ENCODE measurements at places on chromosomes 6 and 20.

- no peak for DNase-seq
Observed at GRCh38 chr6:23175391-23175790, 606.0 kb downstream of the HDGFL1 start.

DNA sequence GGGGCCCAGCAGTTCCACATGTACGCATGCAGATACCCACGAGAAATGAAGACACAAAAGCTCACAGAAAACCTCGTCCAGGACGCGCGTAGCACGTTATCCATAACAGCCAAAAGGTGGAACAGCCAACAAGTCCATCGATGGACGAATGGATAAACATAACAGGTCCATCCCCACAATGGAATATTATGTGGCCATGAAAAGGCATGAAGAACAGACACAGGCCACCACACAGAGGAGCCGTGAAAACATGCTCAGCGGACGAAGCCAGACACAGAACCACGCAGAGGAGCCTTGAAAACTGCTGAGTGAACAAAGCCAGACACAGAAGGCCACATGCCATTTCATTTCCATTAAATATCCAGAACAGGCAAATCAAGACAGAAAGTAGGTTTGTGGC is 38.0 kb downstream of the SLC2A4RG start:
- DNase-seq, result no peak

GRCh38 chr6:139597087-139597763 is 222.8 kb upstream of the CITED2 start:
- no peak for DNase-seq

GRCh38 chr6:139776041-139776440 is 401.6 kb upstream of the CITED2 start:
- DNase-seq, result no peak

- DNase-seq, result no peak
Observed at GRCh38 chr6:147075381-147075780, 128.8 kb upstream of the STXBP5 start.

DNA sequence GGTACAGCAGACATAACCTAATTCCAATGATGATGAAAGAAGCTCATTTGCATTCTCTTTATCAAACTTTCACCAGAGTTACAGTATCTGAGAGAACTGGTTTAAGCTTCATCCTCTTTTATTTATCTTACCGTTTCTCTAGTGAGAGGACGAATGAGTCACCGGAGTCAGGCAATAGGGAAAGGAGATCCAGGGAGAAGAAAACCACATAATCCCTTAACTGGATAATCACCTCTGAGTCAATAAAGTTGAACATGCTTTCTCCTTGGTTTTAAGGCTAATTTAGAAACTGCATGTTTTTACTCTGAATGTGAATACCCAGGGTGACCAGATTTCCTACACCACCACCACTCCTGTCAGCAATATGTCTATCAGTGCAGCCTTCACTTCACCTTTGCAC is 313.7 kb upstream of the TBX18 start:
- DNase-seq, result peak; percentile 91

DNA sequence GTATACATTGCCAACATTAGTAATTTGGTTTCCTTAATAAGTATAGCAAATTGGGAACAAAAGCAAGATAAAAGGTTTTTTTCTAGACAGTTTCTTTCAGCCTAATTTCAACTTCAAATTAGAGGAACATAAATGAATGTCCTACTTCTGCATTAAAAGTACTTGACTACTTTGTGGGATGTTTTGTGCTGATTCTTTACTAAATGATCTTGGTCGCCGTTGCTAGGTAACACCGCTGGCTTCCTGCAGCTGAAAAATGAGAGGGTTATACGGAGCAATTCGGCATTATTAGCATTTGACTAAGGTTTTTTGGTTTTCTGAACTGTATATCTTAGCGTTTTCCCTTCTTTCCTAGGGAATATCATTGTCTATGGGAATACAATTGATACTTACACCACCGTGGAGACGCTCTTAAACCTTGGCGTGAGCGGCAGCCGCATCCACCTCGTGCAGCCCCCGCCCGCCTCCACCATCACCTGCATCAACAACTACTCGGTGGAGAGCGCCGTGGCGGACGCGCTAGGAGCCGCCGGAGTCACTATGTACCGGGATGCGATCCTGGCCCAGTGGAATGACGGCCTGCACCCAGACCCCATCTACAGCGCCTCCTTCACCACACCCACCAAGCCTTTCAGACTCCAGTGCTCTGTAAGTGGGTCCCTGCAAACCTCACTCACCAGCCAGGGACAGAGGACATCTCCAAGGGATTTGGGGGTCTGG is 90.9 kb upstream of the INSM1 start:
- DNase-seq, result no peak

- no peak for DNase-seq
Observed at GRCh38 chr20:62832951-62833391, 16.1 kb downstream of the COL9A3 start.

- no peak for DNase-seq
Observed at GRCh38 chr20:37421060-37421905, 75.3 kb downstream of the SRC start.

- DNase-seq, result no peak
Observed at GRCh38 chr6:157269261-157269794, 54.0 kb downstream of the TMEM242 start.

GRCh38 chr6:26103770-26104456 is 16.7 kb downstream of the HFE start:
- DNase-seq, result peak; percentile 97

DNA sequence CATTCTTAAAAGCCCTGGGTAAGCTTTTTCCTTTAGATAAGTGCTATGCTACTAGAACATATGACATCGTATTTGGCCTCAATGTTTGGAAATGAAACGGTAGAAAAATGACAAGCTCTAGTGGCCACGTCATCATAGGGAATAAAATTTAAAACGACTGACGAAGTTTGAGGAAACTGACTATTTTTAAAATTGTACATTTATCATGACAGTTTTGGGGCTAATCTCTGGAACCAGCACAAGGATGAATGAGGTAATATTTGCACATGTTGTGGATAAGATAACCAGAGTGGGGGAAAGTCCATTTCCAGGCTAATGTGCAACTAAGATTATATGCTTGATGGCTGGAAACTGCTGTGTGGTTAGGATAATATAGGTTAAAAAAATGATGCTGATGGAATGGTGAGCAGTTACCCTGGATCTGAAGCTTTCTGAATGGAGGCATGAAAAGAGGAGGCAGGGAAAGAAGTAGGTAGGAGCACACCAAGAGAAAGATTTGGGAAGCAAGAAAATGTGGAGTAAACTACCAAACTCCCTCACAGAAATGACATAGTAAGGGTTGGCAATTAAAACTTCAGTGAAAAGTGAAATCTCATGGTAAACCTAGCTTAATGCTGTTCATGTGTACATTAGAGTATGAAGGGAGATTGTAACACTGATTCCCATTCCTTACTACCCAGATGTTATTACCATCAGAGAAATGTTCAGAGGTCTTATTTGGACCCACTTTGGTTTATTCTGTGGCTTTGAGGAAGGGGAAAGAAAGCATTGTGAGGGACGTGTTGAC is 42.7 kb upstream of the CEP162 start:
- no peak for DNase-seq

- DNase-seq, result no peak
Observed at GRCh38 chr6:129276461-129276860, 393.5 kb downstream of the LAMA2 start.

DNA sequence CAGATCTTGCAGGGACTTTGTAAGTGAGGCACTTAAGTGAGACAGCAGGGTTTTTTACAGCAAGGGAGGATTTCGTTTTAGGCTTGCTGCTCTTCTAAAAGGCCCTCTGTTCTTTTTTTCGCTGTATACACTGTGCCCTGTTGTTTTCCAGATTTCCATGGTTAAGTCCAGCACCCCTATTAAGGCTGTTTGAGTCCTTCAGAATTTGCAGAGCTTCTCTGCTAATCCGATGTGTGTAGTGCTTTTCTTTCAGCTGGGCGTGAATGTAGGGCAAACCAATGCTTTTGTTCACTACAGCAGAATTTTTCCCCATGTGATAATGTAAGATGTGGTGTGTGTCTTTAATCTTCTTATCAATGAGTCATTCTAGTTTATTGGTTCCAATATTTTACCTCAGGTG is 200.5 kb upstream of the RREB1 start:
- DNase-seq, result no peak

GRCh38 chr6:39693206-39693605 is 32.0 kb downstream of the KIF6 start:
- DNase-seq, result no peak

GRCh38 chr20:9087531-9088217 is 18.8 kb downstream of the PLCB4 start:
- DNase-seq, result no peak

- DNase-seq, result no peak
Observed at GRCh38 chr6:27604986-27605385, 132.1 kb upstream of the ZNF184 start.

GRCh38 chr6:90135667-90136066 is 161.0 kb downstream of the BACH2 start:
- no peak for DNase-seq

- no peak for DNase-seq
Observed at GRCh38 chr6:41498968-41499599, 47.1 kb upstream of the FOXP4 start.

- DNase-seq, result no peak
Observed at GRCh38 chr6:119170447-119171087, 92.1 kb upstream of the FAM184A start.

- DNase-seq, result peak; percentile 63
Observed at GRCh38 chr6:37582306-37582705, 82.6 kb upstream of the CCDC167 start.

DNA sequence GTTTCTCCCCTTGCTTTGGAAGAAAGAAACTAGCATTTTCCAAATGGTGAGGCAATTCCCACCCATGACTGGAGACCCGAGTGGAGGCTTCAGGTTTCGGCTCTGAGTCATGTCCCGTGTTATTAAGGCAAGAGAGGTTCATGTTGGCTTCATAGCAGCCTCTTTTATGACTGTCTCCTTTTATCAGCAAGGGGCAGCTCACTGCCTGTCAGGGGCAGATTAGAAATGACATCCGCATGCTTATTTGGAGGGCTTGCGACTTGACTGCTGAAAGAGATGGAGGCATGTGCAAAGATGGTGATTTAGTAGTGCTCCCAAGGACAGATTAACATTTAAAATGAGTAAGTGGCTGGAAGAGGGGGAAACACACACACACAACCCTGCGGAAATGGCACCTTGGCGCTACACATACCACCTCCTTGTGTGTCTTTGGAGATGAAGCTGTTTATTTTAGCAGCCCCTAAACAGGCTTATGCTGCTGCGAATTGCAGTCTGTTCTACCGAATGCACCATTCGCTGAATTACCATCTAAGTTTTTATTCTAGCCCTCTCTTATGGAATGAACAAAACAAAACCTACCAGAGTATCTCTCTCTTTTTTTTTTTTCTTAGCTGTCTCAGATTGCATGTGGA is 52.1 kb upstream of the VSTM2L start:
- DNase-seq, result no peak

GRCh38 chr20:63163596-63164483 is 52.1 kb downstream of the YTHDF1 start:
- no peak for DNase-seq

- no peak for DNase-seq
Observed at GRCh38 chr6:23754197-23754596, 371.8 kb upstream of the NRSN1 start.

DNA sequence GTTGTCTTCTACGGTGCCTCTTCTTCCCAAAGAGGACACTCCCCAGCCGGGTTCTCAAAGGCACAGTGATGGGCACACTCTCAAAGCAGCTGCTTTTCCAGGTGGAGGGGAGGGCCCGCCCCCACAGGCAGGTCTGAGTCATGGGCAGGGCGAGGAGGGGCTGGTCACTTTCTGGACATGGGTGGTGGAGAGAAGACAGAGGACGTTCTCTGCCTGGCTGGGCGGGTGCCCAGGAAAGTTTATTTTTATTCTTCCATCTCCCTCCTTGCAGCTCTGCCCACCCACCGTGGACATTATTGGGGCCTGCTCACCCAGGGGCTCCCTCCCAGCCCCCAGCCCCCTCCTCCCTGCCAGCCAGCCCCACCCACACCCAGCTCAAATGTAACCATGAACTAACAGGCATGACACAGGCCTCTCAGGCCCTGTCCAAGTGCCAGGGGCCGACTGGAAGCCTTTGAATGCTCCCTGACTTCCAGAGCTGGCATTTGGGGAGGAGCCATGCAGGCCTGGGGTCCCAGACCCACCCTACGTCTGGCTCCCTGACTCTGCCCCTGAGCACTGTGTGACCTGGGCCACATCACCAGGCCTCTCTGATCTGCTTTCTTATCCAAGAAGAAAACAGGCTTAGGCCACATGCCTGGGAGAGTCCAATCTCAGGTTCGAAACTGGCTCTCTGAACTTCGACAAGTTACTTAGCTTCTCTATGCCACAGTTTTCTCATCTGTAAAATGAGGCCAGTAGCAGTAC is 8.0 kb downstream of the TGM2 start:
- DNase-seq, result peak; percentile 92

GRCh38 chr20:36298061-36298460 is 8.1 kb upstream of the DLGAP4 start:
- DNase-seq, result peak; percentile 18

- DNase-seq, result peak; percentile 81
Observed at GRCh38 chr20:11261533-11262000, 587.8 kb upstream of the JAG1 start.

GRCh38 chr6:3899970-3900439 is 50.8 kb downstream of the FAM50B start:
- DNase-seq, result no peak
